HS-27A (cell line): ENCODE measurements at places on chromosomes 13 and 19.

- DNase-seq, result no peak
Measured at GRCh38 chr19:46448601-46449000, 19.9 kb upstream of the PNMA8C start.

DNA sequence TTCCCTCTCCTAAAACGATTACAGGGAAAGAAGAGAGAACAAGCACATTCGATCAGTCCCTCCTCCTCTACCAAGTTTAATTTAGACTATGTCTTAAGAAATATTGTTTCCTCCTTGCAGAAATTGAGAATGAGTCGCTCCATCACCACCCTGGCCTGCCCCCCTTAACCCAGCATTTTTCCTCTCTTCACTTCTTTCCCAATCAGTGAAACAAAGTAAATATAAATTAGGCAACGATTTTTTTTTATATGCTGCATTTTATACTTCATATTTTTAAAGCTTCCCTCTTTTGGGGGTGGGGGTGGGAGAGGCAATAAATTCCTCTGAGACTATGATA, 300.0 kb downstream of the SPRY2 start:
- no peak for DNase-seq

GRCh38 chr13:109163037-109163379, 533.6 kb downstream of the MYO16 start:
- no peak for DNase-seq

GRCh38 chr13:44848920-44849676, 140.2 kb downstream of the NUFIP1 start:
- DNase-seq, result no peak

GRCh38 chr13:62173958-62174357, 758.3 kb upstream of the PCDH20 start:
- DNase-seq, result no peak

- no peak for DNase-seq
Measured at GRCh38 chr13:75226733-75227435, 255.1 kb downstream of the TBC1D4 start.

DNA sequence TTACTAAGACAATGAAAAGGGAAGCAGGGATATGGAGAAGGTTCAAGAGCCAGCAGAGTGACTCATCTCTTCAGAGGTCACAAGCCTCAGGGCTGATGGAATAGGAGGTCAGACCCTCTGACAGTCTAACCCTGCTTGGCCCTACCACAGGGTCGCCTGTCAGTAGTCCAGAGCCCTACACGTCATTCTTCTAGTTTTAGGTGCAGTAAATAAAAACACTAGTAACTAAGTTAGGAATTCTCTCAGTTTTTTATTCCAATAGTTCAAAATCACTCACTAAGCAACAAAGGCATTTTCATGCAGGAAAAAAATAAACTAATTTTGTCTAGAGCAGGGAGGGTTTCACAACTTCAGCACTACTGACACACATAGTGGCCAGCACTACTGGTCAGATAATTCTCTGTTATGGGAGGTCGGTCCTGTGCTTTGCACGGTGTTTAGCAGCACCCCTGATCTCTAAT, 27.2 kb downstream of the FOXO1 start:
- no peak for DNase-seq

DNA sequence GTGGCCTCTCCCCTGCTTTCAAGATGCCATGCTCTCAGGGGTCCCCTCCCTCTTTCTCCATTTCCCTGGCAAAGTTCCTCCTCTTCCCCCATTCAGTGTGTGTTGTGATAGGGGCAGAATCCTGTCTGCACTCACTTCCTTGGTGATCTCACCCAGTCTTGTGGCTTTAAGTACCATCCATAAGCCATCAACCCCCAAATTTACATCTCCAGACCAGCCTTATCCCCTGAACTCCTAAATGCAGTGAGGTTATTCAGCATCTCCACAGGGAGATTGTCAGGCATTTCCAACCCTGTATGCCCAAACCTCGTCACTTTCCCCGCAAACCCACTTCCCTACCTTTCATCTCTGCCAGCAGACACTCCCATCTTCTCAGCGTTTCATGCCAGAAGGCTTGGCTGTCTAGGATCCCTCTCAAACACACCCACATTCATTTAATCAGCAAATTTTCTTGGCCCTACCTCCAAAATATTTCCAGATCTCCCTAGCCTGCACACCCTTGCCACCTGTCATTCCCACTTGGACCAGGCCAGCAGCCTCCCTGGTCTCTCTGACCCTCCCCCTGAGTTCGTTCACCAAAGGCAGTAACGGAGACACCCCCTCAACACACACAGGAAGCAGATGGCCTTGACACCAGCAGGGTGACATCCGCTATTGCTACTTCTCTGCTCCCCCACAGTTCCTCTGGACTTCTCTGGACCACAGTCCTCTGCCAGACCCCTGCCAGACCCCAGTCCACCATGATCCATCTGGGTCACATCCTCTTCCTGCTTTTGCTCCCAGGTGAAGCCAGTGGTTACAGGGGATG, at the start of gene HCST:
HCST (plus strand) TSS at position 676 of the 808 bp plus-strand sequence; CDS start at position 741, 65 bp downstream.
- no peak for DNase-seq

DNA sequence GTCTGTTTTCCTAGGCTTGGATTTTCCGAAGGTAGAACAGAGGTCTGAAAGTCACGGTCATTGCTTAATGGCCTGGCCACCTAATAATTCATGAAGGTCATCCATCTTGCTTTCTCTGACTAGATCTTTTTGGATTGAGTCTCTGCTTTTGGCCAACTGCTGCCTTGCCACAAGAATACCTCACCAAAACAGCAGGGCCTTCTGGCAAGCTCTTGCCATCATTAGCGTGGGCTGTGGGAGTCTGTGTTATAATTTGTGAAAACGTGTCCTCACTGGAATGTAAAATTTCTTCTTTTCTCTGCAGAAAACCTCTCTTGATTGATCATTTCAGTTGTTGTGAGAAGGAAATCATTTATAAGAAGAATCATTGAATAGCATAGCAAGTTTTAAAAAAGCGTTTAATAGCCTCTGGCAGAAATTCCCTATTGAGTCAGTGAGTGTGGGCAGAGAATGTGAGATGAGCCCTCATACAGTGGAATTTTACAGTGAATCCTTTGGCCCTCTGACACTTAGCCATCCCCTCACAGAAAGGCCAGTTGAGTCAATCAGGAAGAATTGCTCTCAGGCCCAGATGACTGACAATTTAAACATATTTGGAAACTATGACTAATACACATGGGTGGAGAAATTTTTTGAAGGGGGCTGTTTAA, 43.2 kb upstream of the ERICH6B start:
- peak; percentile 29 for DNase-seq

GRCh38 chr13:100988921-100989320, 314.3 kb upstream of the TMTC4 start:
- no peak for DNase-seq

GRCh38 chr13:30963791-30964190, 31.3 kb downstream of the TEX26 start:
- no peak for DNase-seq

- DNase-seq, result no peak
Measured at GRCh38 chr13:112117258-112117954, 50.5 kb downstream of the SOX1 start.

DNA sequence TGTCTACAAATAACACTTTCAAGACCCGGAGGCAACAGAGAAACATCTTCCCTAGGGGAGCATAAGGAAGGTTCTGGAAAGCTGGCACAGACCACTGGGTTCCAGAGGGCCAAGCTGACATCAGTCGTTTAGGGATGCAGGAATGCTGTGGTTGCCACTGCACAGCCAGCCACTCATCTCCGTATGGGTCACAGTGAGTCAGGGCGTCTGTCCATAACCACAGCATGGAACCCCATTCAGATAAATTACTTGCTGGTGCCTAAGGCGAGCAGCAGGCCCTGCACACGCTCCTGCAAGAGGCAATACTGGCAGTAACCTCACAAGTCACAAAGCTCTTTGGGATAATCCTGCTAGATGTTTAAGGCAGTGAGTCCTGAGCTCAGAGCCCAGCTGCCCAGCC, 140.9 kb upstream of the UBL3 start:
- DNase-seq, result peak; percentile 60

- DNase-seq, result no peak
Measured at GRCh38 chr13:50543782-50544181, 299.7 kb downstream of the DLEU7 start.
